Activated effector memory CD4-positive, alpha-beta T cell treated with anti-CD3 and anti-CD28 coated beads, Interleukin-2, amount 50 U/mL, for 16 hours (primary cell): ENCODE measurements at places on chromosomes 12 and 14.

GRCh38 chr12:75717902-75718301, 206.5 kb upstream of the KRR1 start:
- no peak for DNase-seq

GRCh38 chr14:34920339-34920738, 45.2 kb upstream of the BAZ1A start:
- DNase-seq: no peak

GRCh38 chr12:76360316-76360715, 12.1 kb upstream of the BBS10 start:
- DNase-seq: no peak

DNA sequence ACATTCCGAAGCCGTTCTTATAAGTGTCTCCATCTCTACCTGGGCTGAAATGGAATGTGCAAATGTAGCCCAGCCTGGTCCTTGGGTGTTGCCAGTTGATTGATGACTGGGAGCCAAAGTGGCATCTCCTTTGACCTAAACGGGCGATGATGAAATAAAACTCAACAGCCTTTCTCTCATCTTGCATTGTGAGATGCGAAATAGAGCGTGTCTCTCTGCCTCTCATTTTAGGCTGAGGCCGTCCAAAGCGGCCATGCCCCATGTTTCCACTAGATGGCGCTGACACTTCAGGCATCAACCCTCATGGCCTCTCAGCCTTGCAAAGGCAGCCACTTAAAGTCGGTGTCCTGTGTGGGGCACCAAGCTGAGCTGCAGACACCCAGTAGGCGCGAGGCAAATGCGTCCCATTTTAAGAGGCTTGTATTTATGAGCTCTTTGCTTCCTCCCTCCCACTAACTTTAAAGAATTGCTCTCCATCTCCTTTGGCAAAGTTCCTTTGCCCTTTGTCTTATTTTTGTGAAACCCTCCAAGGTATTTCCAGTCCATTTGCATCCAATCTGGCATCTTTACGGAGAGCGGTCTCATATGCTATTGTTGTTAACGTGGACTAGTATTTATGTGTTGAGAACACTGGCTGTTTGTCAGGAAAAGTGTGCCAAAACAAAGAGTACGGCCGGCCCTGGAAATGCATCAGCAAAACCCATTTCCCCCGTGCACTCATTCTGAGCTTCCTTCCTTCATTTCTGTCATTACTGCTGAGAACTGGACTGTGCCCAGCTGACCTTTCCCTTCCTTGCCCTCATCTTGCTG, 25.0 kb downstream of the GPRC5A start:
- DNase-seq: peak; percentile 93

- DNase-seq: no peak
These were observed 277.6 kb downstream of the SOX5 start for GRCh38 chr12:23671881-23672280.
